Activated CD4-positive, alpha-beta T cell treated with anti-CD3 and anti-CD28 coated beads, Interleukin-2, amount 50 U/mL, for 16 hours (primary cell): ENCODE measurements at places on chromosomes 7 and 10.

DNA sequence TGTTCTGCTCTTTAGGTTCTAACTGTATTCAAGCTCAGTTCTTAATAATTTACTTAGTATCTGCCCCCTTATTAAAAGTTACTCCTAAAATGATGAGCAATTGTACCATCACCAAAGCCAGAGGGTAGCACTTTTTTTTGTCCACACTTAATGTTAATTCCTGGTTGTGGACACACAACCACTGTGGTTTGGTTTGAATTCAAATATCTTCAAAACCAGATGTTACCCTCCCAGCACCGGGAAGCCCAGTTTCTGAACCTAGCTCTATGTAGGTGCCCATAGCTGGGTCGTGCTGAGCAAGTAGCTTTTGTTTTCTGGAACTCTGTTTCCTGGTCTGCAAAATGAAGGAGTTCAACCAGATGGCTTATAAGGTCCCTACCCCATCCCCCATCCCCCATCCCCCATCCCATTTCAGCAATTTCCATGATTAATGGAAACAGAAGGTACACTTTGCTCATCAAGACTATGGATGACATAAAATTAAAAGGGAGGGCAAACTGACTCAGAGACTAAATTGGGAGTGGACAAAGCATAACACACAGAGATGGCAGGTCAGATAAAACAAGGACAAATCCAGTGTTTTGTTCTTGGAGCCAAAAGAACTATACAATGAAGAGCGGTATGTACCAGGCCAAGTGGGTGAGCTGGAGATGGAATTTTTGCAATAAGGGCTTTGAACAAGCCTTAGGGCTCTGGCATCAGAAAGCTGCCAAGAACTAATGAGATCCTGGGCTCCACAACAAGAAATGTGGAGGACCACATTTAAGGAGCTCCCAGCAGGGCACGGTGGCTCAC is 56.7 kb downstream of the DLG5 start:
- no peak for DNase-seq

- DNase-seq, result no peak
Measured at GRCh38 chr10:29081951-29082685, 206.8 kb upstream of the LYZL1 start.

DNA sequence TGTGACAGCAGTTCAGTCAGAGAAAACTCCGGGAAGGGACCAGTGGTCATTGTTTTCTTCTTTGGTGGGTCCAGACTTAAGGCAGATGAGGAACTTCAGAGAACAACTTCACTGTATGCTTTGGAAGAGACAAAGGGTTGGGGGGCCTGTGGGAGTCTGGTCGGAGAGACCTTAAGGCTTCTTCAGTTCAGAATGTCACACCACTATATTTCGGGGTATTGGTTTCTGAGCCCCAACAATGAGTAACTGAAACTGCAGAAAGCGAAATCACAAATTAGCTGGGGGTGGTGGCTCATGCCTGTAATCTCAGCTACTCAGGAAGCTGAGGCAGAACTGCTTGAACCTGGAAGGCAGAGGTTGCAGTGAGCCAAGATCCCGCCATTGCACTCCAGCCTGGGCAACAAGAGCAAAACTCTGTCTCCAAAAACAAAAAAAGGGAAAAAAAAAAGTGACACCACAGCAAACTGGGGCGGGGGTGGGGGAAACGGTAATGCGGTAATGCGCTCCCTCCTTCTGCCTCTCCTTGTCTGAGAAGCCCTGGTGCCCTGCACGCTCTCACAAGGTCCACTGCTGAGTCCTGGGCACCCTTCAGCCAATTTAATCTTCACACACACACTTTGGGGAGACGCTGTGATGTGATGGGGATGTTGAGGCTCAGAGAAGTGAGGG is 2.2 kb upstream of the ADIRF start:
- DNase-seq, result peak; percentile 30

- no peak for DNase-seq
Measured at GRCh38 chr7:104106108-104106905, 101.5 kb downstream of the ORC5 start.

DNA sequence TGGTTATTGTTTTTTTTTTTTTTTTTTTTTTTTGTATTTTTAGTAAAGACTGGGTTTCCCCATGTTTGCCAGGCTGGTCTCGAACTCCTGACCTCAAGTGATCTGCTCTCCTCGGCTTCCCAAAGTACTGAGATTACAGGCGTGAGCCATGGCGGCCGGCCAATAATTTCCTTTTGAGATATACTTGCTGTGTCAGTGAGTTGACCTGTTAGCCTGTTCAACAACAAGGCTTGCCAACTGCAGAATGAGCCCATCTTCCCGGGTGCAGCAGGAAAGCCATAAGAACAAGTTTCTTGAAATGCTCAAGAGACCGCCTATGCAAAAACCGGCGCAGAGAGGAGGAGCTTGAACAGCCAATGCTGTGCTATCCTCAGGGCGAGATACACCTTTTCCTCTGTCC is 112.5 kb downstream of the PRPF18 start:
- DNase-seq, result no peak

DNA sequence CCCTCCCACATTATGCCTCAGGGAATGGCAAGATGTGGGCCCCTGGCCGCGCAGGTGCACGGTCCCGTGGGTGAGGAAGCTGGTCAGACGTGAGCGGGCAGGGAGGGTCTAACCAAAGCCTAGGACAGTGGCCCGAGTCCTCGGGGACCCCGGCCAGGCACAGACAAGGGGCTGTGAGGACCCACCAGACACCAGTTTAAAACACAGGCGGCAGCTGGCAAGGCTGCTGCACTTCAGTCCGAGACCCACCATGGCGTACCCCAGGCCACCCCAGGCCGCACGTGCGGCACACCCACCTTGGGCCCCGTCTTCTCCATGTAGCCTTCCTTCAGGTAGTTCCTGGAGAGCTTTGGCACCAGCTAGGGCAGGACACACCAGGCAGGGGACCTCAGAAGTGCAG is 23.5 kb downstream of the GET4 start:
- no peak for DNase-seq

GRCh38 chr10:30806850-30807249 is 177.3 kb upstream of the LYZL2 start:
- no peak for DNase-seq

DNA sequence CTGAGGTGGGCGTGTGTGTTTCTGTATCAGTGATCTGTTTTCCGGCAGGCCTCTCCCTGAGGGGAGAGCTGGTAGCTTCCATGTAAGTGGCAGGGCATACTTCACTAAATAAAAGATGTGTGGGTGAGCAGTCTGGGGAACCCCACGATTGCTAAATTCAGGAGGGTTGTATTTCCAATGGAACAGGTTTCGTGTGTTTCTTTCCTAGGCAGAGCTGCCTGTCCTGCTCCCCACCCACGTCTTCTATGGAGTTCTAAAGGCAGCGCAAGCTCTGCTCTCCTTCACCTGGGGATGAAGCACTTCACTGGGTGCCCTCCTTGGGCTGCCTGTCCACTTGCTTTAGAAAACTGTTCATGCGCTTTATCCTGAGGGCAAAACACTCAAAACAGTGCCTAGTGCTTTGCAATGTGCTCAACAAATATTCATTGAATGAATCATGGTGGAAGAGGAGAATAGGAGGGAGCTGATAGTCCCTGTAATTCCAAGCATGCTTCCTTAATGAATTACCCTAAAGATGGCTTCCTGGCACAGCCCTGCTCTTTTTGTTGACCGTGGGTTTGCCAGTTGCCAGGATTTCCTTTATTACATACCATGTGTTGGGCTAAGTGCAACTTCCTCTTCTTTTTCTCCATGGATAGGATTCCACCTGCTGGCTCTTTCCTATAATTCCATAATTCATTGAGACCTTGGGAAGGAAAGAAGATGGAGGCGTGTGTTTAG is 50.6 kb upstream of the SRPK2 start:
- DNase-seq, result no peak

GRCh38 chr7:142557971-142558582 is 191.2 kb upstream of the PRSS1 start:
- DNase-seq, result peak; percentile 51

GRCh38 chr7:98241674-98242241 is 10.3 kb downstream of the TECPR1 start:
- DNase-seq, result no peak

DNA sequence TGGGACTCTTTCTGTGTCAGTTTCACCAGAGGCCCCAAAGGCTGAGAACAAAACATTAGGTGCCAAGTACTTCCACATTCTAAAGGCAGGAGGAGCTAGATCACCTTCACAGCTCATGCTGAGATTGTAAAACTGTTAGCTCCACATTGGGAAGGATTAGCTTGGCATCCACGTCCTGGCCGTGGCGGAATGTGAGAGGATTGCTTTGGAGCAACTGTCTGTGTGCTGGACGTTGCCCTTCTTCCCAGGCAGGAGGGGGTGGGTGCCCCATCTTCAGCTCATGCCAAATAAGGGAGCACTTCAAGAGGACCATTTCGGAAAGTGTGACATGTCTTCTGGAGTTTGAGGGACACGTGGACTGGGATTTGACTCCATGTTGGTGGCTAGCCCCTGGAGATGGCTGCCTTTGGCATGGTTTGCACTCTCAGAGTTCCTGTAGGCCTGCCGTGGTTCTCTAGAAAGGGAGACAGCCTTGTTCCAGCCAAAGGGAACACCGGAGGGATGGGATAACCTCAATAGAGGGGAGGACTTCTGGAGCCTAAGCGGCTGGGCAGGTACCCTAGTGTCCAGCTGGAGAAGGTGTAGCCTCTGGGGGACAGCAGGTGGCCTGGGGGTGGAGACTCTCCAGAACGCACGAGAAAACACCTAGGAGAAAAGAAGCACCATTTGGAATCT is 19.9 kb upstream of the FMC1 start:
- no peak for DNase-seq

GRCh38 chr7:157938211-157938610 is 601.4 kb downstream of the DNAJB6 start:
- no peak for DNase-seq

DNA sequence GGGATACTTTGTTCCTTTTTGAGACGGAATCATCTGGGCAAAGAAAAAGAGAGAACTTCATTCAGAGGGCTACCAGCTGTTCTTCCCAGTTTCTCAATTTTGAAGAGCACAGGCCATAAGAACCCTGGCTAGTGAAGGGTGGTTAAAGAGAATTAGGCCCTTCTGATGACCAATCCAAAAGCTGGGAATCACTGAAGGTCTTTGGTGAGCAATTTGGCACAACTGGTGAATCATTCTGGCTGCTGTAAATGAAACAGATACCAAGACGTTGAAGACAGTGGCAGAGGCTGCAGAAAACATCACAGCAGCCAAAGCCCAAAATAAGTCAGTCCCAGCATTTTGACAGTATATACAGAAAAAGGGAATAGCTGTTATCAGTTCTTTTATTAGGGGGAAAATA is 5.1 kb downstream of the RAPGEF5 start:
- no peak for DNase-seq

DNA sequence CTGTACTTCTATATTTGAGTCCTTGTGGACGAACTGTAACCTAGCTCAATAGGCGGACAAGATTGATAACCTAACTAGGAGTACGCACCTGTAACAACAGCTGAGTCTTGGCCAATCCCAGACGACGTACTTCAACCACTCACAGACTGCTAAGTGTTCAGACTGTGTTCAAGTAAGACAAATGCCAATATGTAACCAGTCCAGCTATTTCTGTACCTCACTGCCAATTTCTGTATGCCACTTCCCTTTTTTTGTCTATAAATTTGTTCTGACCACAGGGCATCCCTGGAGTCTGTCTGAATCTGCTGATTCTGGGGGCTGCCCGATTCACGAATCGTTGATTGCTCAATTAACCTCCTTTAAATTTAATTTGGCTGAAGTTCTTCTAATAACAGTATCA is 32.2 kb downstream of the HACD1 start:
- no peak for DNase-seq

DNA sequence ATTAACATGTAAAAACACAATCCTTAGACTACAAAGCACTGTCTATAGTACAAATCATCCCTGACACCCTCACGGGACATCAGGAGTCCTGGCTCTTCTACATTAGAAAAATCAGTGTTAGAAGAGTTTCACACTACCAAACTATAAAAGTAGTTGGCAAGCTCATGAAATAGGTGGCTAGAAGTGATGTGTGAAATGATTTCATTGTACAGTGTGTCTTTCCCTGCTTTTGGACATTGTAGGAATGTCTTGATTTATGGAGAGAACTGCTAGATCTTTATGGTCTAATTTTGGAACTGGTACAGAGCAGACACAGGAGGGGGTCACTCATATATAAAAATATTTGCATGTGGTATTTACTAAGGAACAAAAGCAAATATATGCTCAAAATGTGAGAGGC is 33.2 kb downstream of the SEMA3A start:
- no peak for DNase-seq

DNA sequence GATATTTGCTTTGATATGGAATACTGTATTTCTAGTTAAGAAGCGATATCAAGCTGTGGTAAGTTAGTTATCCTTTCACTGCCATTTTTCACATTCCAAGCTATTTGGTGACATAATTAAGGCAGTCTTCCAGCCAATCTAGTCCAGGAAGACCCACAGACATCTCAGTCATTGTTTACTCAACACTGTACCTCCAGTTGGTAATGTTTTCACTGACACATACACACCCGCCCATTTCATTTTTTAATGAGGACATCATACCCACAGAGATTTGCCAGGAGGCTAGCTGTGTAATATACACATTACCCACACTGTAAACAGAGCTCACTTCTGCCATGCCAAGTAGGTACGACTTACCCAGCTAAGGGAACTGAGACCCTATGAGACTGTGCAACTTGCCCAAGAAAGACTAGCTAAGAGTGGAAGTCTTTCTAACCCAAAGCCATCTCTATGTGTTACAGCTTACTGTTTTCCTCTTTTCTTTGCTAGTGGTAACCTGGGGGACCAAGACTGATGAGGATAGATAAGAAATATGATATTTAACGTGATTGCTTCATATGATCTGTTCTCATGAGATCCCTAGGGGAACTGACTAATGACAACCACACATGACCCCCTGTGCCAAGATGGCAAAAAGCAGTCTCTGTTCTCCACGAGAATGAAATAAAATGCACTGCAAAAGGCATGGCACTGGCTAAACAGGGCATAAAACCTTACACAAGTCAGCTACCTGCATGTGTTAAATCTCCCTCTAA is 179.0 kb downstream of the DGKI start:
- peak; percentile 3 for DNase-seq

- DNase-seq, result no peak
Measured at GRCh38 chr10:132920101-132920925, 22.1 kb downstream of the CFAP46 start.

- no peak for DNase-seq
Measured at GRCh38 chr7:14836571-14837189, 65.9 kb downstream of the DGKB start.

DNA sequence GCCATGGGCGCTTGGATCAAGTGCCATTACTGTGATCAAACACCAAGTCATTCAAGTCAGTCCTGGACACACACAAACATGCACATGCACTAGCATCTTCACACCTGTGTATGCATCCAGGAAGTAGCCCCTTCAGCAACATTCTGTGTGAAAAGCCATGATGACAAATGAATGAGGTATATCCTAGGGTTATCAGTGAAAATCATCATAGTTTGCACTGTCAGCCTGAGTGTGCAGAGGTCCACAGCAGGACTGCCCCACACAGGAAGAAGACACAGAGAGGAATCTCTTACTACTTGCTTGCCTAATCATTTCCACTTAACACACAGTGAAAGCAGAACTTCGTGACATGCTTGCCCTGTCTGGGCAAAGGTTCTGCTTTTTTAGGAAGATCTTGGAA is 184.0 kb upstream of the ADO start:
- no peak for DNase-seq
